ENCODE measurements at places on chromosomes 7 and 10.

DNA sequence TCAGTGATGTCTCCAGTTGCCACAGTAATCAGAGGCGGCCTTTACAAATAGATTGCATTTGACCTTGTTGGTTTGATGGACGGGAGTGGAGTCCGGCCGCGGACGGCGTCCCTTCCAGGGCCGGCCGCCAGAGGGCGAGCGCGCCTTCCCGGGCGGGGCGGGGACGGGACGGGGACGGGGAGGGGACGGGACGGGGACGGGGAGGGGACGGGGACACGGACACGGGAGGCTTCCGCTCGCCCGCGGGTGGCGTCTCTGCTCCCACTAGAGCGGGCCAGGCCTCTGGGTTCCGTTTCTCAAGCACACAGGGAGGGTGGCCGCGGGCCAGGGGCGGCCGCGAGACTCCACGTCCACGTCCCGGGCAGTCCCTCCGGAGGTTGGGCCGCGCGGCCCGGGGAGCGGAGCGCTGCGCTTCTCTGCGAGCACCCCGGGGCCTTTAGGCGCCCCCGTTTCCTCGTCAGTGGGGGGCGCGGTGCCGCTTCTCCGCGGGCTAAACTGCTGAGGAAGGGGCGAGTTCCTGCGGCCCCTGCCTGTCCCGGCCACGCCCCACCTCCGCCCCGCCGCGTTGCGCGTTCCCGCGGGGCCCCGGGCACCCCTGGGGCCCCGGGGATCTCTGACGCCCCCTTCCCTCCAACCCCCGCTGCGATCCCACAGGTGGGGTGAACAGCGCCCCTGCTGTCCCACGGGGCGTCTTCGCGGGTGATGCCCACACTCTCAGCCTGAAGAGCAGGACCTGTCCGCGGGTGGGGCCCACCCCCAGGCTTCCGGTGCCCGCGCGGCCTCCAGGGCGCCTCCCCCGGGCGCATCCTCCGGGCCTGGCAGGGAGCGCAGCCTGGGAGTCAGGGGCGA is 84.2 kb upstream of the MKI67 start:
- DNase-seq, result peak; percentile 76

DNA sequence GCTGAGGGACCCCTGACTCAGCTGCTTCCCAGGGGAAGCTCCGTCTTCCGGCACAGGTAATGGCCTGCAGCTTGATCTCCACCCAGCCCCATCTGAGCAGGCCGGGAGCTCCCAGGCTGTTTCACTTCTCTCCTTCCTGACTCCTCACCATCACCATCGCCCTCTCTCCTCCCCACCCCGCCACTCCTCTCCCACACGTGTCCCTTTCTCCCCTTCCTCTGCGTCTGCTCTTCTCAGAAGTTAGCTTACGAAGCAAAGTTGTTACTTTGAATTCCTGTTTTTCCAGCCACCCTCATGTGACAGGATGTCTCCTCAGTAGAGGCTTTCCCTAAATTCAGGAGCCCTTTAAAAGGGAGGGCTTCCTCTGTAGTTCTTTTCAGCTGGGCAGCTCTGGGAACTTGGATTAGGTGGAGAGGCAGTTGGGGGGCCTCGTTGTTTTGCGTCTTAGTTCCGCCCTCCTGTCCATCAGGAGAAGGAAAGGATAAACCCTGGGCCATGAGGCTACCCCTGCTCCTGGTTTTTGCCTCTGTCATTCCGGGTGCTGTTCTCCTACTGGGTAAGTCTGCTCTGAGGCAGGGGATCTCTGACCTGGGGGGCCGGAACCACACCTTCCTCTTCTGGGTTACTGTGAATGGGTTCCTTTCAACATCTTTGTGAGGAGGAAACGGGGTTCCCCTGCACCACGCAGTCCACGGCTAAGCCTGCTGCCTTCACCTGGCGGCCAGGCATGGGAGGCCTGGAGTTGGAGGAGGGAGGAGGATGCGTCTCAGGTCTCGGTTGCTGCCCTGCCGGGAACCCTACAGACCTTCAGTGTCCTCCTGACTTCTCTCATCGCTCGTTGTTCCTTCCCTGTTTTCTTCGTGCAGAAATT is at the start of gene MRC1:
MRC1 (plus strand) TSS at position 378 of the 871 bp plus-strand sequence; CDS start at position 496, 118 bp downstream.
- DNase-seq, result no peak

DNA sequence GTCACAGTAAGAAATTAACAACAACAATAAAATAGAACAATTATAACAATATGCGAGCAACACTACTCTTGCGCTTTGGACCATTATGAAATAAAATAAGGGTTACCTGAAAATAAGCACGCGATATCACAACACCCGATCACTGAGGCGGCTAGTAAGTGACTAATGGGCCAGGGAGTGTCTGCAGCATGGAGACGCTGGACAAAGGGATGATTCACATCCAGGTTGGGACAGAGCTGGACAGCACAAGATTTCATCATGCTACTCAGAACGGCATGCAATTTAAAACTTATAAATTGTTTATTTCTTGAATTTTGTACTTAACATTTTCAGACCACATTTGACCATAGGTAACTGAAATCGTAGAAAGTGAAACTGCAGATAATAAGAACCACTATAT is 15.6 kb downstream of the HIBADH start:
- DNase-seq, result no peak

DNA sequence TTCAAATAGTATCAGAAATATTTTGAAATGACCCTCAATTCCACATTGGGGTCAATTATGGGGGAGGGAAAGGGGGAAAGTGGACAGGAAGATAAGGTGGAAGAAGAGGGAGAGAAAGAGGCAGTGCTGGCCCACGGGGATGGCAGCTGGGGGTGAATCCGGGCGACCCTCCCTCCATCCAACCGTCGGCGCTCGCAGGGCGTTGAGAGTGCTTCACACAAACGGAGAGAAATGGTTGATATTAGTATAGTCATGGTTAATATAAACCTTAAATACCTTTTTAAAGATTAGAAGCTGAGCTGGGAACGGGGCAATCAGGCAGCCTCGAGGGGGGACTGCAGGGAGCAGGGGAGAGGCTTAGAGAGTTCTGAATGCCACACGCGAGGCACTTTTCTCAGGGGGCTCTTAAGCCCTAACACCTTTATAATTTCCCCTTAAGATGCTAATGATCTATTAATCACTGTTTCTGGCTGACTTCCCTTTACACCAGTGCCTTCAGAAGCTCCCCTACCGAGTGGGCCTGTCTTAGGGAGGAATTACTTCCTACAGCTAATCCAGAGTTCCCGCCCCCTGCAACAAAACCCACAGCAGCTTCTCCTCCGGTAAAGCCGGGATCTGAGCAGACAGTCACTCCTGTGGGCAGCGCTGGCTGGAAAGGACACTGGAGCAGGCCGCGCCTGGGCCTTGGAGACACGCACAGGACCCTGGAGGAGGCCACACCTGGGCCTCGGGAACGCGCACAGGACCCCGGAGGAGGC is 39.5 kb downstream of the PRKAG2 start:
- DNase-seq, result no peak

GRCh38 chr7:32102432-32102873 is 32.2 kb upstream of the PDE1C start:
- DNase-seq, result no peak

GRCh38 chr10:102581981-102582580 is 62.2 kb upstream of the TRIM8 start:
- DNase-seq, result no peak

DNA sequence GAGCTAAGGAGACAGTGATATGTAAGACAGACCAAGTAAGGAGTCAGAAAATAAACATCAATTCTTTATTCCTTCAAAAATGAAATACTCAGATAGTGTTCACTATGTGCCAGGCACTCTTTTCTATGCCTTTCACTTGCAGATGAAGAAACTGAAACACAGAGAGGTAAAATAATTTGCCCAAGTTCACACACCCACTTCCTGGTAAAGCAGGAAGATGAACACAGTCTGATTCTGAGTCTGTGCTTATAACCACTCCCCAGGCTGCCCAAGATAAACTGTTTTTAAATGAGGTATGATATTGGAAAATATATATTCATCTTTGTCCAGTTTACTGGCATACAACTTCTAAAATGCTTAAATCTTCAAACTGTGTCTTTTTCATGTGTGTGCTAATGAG is 294.4 kb upstream of the NPVF start:
- no peak for DNase-seq

- DNase-seq, result no peak
Observed at GRCh38 chr10:85152496-85152895, 824.1 kb downstream of the CCSER2 start.
